Mesenteric fat pad (tissue), 1 donor: ENCODE measurements at places on chromosomes 11 and 22. TPM values are rescaled to one million over a fixed set of nuclear protein-coding genes. Genes with fewer than 3 reads are reported as not detected.
A peak's percentile ranks its signal among the peaks of the same experiment; 100 is the strongest.

CRYBB2 gene
- not detected for total RNA-seq

LDHAL6A gene
- total RNA-seq = not detected

DNA sequence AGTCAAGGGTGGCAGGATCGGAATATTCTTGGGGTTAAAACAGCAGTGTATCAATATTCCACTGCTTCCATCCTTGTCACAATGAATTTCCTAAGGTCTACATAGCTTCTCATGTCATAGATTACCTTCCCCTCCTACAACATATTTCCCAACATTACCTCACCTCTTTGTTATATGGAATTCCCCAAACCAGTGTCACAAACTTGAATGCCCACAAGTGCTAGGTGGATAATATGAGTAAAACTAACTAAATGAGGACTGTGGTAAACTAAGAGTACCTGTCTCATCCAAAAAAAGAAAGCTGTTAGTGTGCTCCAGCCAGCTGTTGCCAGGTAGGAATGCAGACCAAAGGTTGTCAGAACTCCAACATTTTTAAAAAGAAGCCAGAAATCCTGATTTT, 17.0 kb upstream of the NUCB2 start:
- no peak for DNase-seq

DNA sequence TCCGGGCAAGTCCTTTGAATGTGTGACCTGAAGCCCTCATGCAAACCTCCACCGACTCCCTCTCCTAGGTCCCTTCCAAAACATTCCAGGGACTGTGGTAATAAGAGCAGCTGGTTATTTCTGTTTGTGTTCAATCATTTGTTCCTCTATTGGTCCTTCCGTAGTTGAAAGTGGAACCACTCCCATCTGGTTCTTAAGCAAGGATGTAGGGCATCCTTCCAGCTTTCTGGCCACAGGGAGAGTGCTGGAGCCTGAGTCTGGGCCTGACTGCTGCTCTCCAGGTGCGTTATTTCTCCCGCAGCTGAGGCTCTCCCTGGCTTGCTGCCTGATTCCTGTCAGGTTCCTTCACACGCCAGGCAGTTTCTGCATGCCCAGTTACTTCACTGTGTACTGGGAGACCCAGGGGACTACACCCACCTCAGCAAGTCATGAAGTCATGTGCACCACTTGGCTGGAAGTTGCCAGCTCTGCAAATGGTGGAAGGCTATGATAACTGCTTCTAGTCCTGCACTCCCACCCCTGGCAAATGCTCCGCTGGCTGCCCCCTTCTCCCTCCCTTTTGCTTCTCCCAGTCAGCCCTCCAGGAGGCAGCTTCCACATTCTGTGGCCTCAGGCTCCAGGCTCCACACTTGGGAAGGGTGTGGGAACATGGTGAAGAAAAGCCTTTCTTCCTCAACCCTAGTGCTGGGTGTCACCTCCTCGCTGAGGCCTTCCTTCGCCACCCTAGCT, 4.0 kb upstream of the ALX4 start:
- no peak for DNase-seq

LIF gene
- 34.8 TPM for total RNA-seq

- no peak for DNase-seq
Observed at GRCh38 chr11:19187833-19188258, 13.9 kb downstream of the CSRP3 start.

- no peak for DNase-seq
Observed at GRCh38 chr22:50205781-50206569, 5.2 kb downstream of the SELENOO start.

- DNase-seq = no peak
Observed at GRCh38 chr11:30990625-30991296, 378.8 kb downstream of the DCDC1 start.

KRTAP5-2 gene
- total RNA-seq = not detected

CSF2RB gene
- total RNA-seq = 13.3 TPM

DNA sequence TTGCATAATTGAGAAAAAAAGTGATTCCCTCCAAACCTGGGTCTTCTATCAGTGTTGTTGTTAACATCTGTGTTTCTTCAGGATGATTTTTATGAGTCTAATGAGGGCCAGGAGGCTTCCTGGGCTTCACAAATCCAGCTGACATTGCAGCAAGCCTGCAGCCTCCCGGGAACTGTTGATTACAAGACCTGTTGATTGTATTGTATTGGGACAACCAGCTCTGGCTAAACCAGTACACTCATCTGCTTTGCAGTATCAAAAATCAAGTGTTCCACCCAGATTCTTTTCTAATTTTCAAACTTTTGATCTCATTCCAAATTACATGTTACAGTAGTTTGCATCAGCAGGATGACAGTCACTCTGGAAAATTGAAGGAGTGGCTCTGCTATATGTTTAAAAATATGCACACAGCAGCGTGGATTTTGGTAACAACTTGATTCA, 16.1 kb upstream of the PRSS23 start:
- no peak for DNase-seq

SLC22A8 gene
- not detected for total RNA-seq

- DNase-seq = no peak
Observed at GRCh38 chr11:43962383-43963278, 20.2 kb downstream of the C11orf96 start.

TNNT3 gene
- 22.9 TPM for total RNA-seq

DRD2 gene
- not detected for total RNA-seq

OR52H1 gene
- not detected for total RNA-seq

- DNase-seq = peak; percentile 99
Observed at GRCh38 chr22:35399678-35400500, at the start of gene MCM5. Gene MCM5, plus strand, starts transcription at chr22:35400140. Its CDS starts 299 bp downstream, at chr22:35400439.

- DNase-seq = no peak
Observed at GRCh38 chr11:130452940-130453339, 4.5 kb downstream of the ADAMTS15 start.

TRIM6 gene
- 1.4 TPM for total RNA-seq

GGTLC3 gene
- total RNA-seq = not detected

GRCh38 chr22:31332886-31333285, 13.3 kb downstream of the PATZ1 start:
- DNase-seq = no peak

DNA sequence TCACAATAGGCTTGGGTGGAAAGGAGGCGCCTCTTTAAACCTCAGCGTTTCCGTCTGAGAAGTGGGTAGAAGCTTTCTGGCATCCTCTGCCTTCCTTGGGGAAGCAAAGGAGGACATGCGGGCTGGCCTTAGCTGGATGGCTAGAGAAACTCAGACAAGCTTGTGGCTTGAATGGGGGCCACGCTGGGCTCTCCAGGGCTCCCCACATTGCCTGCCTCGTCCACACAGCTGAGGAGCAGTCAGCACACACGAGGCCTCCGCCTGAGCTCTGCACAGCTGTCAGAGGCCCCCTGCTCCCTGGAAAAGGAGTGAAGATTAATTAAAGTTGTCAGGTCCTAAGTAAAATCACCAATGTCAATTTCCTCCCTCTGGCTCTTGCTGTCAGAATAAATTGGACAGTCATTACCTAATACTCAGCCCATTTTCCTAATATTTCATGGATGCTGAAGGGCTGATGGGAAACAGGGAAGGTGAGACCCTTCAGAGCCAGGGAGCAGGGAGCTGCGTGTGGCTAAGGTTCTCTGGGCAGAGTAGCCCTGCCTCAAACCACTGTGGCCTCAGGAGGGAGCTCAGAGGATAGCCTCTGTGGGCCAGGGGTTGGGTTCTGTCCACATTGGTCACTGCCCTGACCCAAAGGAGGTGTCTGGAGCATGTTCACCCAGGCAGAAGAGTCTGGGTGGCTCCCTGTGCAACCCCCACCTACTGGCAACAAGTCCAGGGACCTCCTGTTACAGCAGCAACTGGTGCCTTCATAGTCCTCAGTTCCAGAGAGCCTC, 118.3 kb upstream of the CD82 start:
- DNase-seq = peak; percentile 73
